ENCODE measurements at places on chromosomes 1 and 21.

GRCh38 chr1:95035536-95035935, 37.2 kb downstream of the ALG14 start:
- DNase-seq = peak; percentile 76

DNA sequence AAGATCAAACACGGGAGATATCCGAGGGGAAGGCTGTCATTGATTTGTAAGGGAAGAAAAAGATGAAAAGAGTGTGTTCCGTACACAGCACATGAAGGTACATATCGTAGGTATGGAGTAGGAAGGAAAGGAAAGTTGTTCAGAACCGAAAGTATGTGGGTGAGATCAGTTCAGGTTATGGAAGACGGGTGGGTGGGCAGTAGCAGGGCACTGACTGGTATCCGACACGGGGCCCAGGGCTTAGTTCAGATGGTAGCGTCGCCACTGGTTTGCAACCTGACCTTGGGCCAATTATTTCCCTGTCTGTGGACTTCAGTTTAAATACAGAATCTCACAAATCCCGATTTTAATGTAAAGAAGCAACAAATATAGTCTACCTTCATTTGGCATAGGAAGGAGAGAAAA, 27.8 kb upstream of the A3GALT2 start:
- no peak for DNase-seq

DNA sequence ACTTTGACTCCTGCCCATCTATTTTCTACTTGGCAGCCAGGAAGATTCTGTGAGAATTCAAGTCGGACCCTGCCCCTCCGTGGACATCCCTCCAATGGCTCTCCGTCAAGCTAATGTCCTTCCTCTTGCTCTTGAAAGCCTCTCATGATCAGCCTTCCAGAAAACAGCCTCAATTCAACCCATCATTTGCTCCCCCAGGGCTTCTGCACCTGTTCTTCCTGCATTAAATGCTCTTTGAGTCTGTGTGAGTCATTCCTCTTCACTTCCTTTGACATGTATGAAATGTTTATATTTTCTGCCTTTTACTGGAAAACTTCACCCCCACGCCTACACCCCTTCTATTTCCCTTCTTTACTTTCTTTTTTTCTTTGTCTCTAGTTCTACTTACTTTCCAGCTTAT, 734.1 kb upstream of the ZP4 start:
- DNase-seq = no peak

DNA sequence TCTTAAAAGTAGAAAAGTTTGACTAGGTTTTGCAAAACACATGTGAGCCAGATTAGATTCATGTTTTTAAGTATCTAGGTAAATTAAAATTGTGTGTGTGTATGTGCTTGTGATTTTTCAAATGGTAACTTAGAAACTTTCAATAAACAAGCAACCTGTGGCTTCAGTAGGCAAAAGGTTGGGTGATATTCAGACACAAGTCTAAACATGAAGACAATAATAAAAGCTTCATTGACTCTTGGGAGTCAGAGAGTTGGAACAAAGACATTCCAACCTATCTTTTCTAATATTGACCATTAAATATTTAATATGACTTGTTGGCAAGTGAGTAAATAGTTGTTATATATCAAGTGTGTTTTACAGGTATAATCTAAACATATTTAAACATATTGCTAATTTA, 1049.6 kb upstream of the ADGRL4 start:
- DNase-seq = no peak

- no peak for DNase-seq
These were observed 23.3 kb downstream of the HSPG2 start for GRCh38 chr1:21913763-21914162.

DNA sequence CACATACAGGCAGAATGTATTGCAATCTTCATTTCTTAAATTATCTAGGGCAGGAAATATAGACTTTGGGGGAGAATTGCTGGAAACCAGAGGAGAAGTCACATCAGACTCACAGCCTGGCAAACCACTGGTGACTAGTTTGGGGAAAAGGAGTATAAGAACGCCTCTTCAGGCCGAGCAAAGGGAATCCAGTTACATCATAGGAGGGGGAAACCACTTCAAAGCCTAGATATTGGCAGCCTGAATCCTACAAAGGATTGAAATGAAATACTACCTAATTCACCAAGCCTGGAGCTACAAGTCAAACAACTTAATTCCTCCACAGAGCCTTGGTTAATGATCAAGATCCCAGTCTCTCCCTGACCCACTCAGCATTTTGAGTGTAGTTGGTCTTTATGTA, 121.7 kb downstream of the SLC30A10 start:
- no peak for DNase-seq

GRCh38 chr1:153791648-153792253, 16.5 kb downstream of the SLC27A3 start:
- DNase-seq = no peak

GRCh38 chr21:33401630-33401992, 1.6 kb upstream of the IFNGR2 start:
- DNase-seq = no peak

GRCh38 chr1:116762781-116763115, 8.5 kb downstream of the CD2 start:
- DNase-seq = no peak

DNA sequence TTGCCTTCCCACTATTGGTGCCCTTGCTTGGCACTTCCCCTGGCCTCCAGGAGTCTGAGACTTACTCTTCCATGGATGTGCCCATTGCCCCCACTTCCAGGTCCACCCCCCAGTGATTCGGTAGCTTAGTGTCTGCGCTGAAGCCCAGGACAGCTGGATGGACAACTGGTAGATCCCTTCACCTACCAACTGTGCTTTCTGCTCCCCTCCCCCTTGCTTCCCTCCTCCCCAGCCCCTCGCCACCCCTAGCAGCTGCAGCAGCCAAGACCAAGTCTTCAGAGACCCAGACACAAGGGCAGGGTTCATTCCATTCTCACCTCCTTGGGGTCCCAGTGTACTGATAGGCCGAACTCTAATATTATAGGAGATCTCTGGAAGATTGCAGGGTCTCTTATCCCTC, 6.9 kb downstream of the LMNA start:
- DNase-seq = no peak

- DNase-seq = peak; percentile 7
These were observed 71.3 kb upstream of the CNTN2 start for GRCh38 chr1:204971517-204972336.

- no peak for DNase-seq
These were observed 4.9 kb downstream of the RNF223 start for GRCh38 chr1:1069056-1069710.

DNA sequence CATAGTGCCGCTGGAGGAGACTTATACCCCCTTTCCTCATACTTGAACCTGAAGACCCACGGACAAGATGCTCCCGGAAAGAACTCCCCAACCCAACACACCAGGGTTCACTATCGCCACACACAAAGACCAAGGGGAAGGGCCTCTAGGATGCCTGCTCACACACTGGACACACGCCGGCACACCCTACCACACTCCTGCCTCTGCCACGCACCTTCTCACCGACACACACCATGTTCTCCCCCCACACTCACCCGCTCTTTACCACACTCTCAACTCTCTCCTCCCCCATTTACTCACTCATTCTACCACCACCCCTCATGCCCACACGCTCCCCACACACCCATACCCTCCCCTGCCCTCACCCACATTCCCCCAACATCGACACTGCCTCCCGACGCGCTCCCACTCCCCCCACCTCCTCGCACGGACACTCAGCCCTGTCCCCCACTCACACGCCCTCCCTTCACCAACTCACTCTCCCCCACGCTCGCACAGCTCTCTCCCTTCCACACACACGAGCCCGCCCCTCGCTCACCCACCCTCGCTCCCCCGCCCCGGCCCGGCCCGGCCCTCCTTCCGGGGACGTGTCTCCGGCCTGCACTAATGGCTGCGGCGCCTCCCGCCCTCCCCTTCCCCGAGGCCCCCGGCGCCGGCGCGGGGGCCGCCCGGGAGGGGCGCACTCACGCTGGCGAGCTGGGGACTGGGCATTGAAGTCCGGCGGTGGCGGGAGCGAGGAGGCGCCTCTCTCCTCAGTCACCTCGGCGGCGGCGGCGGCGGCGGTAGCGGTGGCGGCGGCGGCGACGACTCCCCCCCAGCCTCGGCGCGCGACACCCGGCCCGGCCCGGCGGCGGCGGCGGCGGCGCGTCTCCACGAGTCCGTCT, 626 bp downstream of the PTP4A2 start:
- no peak for DNase-seq

GRCh38 chr21:36104317-36105300, 30.3 kb upstream of the CBR3 start:
- DNase-seq = no peak

Measured in HS-27A (cell line).